Substantia nigra (tissue), 51 donors: ENCODE measurements at places on chromosomes 4 and X.

- DNase-seq: peak; percentile 10
These were observed 16.3 kb upstream of the ESX1 start for GRCh38 chrX:104270916-104271512.

GRCh38 chr4:25890571-25891485 is 23.2 kb upstream of the SMIM20 start:
- no peak for DNase-seq

DNA sequence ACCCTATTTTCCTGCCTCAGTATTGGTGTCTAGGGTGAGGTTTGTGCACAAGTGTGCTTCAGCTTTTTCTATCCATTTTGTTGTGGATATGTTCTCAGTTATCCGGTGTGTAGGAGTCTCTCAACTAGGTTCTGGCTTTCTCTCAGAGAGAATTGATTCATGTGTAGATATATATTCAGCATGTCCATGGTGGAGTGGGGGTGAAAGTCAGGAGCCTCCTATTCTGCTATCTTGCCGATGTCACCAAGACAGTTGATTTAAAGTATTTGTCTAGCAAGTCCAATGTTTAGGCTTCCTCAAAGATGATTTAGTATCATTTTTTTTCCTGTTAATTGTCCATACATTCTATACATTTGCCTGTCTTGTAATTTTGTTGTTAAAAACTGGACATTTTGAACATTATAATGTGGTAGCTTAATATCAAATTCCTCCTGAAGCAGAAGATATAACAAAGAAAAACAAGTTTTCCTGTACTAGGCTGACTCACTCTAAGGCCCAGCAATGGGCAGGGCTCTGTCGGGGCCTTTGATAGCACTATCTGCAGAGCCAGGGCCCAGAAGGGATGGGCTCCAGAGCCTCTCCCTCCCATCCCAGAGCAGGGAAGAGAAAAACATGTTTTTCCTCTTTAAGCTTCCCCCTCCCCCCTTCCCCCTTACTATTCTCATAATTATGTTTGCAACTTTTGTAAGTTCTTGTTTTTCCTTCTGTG is 37.6 kb downstream of the GLUD2 start:
- no peak for DNase-seq

DNA sequence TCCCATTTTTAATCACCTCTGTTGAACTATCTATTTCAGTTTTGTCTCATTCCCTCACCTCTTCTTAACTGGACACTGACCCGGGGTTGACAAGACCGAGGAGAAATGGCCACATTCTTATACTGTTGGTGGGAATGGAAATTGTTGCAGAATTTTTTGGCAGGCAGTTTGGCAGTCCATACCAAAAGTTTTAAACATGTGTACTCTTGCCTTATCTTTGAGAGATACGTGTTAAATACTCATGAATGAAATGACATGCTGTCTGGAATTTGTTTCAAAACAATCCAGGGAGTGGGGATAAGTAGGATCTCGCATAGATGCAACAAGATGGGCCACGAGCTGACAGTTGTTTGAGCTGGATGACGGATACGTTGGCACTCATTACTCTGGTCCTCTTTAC is 12.1 kb downstream of the FGFBP1 start:
- no peak for DNase-seq

GRCh38 chrX:42714981-42715700 is 62.8 kb downstream of the PPP1R2C start:
- peak; percentile 32 for DNase-seq

DNA sequence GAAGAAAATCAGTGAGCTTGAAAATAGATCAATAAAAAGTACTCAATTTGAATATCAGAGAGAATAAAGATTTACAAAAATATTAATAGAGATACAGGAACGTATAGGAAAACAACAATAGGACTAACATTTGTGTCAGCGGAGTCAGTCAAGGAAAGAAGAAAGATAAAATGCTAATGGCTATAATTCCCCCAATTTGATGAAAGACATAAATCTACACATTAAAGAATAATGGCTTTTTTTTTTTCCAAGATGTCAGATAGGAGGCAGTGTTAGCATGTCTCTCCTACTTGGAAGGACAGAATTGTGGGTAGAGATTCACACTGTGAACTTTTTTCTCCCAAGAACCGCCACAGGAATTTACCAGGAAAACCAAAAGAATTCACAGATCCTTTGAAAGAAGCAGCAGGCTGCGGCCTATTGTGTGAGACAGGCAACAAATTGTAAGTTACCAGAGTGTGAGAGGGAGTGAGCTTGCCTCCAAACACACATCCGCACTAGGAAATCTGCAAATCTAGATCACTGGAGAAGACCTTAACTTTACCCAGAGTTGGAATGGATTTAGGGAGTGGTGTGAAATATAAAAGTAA is 249.9 kb downstream of the PRDM5 start:
- DNase-seq: no peak

DNA sequence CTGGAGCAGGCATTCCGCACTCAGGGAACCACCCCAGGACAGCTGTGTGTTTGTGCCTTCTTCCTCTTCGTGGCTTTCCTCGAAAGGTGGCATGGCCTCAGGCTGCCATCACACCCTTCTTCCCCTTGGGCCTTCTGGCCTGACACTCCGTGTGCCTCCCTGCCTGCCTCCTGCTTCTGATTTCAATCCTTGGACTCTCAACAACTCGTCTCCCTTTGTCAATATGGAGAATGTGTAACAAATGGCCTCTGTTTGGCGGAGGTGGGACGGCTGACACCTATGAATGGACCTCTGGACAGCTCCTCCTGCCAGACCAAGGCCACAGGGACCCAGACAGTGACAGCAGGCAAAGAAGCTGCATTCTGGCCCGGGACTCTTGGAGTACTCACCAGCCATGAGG is 137.0 kb downstream of the ENPP6 start:
- DNase-seq: no peak

- DNase-seq: no peak
These were observed 84.0 kb downstream of the LPAR4 start for GRCh38 chrX:78831523-78831922.

DNA sequence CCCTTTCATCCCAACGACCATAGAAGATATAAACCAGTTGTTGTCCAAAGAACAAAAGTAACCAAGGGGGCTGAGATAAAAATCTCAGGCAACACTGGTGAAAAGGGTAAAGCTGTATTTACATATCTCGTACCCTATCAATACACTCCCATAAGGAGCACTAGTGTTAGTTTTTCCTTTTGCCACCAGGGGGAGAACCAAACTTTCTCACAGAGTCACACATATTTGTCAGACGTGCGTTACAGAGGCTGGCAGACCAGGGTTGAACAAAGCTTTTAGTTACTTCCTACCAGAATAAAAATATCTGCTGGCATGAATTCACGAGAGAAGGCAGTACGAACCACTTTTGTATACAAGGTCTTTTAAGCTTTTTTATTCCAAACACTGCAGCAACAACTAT is 88.3 kb downstream of the AMELX start:
- DNase-seq: no peak

DNA sequence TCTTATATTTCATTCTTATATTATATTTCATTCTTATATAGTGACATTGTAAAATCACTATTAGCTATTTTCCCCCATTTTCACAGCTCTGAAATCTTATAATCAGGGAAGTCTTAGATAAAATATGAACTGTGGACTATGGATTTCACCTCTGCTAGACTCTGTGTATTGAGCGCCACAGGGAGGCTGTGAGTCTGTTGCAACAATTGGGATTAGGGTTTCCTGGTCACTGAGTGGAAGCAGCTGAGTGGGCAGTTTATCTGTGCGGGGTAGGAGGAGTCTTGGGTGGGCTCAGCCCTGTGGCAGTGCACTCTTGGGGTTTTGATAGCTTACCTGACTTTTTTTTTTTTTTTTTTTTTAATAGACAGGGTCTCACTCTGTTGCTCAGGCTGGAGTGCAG is 249.5 kb downstream of the PTTG2 start:
- no peak for DNase-seq

DNA sequence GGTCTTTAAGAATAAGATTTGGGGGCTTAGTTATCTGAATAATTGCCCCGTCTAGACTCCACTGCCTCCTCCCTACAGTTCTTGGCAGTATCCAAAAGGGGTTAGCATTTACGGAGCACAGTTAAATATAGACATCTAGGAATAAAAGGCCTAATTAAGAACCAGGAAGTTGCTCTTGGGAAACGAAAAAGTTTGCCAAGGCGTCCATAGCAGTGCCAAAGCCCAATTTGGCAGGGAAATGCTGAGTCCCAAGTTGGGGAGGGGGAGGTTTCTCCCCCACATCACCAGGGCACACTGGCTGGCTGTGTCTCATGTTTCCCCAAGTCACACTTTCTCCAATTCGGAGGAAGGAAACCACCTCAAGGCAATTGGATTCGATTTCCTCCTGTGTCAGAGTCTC is 338.7 kb downstream of the FBXW7 start:
- no peak for DNase-seq

DNA sequence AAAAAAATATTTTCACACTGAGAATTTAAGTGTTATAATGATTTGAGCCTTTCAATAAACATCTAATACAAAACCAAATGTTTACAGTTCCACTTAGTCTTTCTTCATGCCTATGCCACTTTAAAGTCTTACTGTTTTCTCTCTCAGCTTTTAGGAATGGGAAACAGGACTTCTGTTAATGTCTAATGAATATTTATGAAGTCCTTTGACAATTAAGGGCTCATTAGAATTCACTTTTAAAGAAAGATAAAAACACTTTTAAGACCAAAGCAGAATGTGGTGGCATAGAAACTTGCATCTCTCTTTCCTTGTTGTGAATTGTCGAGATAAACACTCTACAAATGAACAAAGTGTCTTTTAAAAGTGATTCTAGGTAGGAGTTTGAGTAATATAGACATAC is 315.9 kb downstream of the BMPR1B start:
- DNase-seq: no peak

DNA sequence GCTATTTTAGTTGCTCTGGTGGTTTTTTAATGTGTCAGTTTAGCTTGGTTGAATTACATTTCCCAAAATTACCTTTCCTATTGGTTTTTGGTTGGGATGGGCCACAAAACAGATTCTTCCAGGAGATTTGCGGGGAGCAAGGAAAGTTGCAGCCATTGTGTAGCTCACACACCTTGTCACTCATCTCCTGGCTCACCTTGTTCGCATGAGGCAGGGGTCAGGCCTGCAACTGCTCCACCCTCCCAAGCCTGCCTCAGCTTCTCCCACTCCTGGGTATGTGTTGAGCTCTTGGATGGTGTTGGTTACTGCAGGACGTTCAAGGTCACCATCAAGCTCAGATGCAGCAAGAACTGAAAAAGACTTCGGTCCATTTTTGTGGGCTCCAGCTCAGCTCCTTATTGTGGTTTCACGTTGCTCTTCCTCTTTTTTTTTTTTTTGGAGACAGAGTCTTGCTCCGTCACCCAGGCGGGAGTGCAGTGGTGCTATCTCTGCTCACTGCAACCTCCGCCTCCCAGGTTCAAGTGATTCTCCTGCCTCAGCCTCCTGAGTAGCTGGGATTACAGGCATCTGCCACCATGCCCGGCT is 95.6 kb upstream of the METTL14 start:
- DNase-seq: no peak

GRCh38 chr4:121881158-121881557 is 10.9 kb upstream of the BBS7 start:
- DNase-seq: no peak

- no peak for DNase-seq
These were observed 30.7 kb upstream of the RAPGEF2 start for GRCh38 chr4:159071969-159072765.
